Gastrocnemius medialis (tissue), 4 donors: ENCODE measurements at places on chromosomes 1 and 21. TPM values are rescaled to one million over a fixed set of nuclear protein-coding genes. Genes with fewer than 3 reads are reported as not detected.

- H3K4me1 ChIP-seq = no peaks in the 10 kb centered on the region
- H3K27ac ChIP-seq = no peak overlapping the region
- no peak overlapping the region for H3K4me3 ChIP-seq
Observed at GRCh38 chr1:225896494-225896893, 7.5 kb upstream of the LEFTY1 start.

- DNase-seq = no peak
- peak overlapping the region; percentile 13 for H3K27ac ChIP-seq
- H3K36me3 ChIP-seq = no peaks in the 10 kb centered on the region
- no peaks in the 10 kb centered on the region for H3K27me3 ChIP-seq
- H3K4me1 ChIP-seq = peaks cover 9% of the 10 kb centered on the region
Observed at GRCh38 chr1:44484155-44484688, 79.2 kb downstream of the RNF220 start.

Gene CNKSR1
- total RNA-seq = 44.1 TPM

Gene MYOG
- total RNA-seq = 95.0 TPM

Gene CFHR5
- not detected for total RNA-seq
